D721Med (cell line): ENCODE measurements at places on chromosomes 1 and 21.

GRCh38 chr1:109626682-109627408 is 7.2 kb downstream of the AMPD2 start:
- no peak for DNase-seq

DNA sequence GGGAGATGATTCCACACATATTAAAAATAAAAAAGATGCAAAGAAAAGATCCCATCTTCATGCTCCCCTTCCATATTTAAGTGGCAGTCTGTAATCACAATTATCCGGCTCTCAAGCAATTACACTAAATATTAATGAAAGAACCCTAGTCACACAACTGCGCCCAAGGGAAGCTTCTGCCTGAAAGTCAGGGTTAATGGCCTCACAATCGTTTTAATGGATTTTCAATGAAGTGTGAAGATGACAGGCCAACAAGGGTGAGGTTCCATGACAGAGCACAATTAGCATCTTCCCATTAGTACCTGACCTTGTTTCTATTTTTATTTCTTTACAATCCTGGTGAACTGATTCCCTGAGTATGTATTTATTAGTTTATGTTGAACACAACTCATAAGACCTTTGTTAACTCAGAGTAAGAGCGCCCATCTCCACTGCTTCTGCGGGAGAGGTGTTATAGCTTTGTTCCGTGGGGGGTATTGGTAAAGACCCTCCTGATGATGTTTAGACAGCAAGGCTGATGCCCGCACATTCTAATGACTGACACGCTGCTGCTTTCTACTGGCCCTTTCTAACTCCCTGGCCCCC is 80.9 kb downstream of the IER5 start:
- DNase-seq: no peak

GRCh38 chr21:28867401-28867800 is 125.3 kb downstream of the LTN1 start:
- no peak for DNase-seq

DNA sequence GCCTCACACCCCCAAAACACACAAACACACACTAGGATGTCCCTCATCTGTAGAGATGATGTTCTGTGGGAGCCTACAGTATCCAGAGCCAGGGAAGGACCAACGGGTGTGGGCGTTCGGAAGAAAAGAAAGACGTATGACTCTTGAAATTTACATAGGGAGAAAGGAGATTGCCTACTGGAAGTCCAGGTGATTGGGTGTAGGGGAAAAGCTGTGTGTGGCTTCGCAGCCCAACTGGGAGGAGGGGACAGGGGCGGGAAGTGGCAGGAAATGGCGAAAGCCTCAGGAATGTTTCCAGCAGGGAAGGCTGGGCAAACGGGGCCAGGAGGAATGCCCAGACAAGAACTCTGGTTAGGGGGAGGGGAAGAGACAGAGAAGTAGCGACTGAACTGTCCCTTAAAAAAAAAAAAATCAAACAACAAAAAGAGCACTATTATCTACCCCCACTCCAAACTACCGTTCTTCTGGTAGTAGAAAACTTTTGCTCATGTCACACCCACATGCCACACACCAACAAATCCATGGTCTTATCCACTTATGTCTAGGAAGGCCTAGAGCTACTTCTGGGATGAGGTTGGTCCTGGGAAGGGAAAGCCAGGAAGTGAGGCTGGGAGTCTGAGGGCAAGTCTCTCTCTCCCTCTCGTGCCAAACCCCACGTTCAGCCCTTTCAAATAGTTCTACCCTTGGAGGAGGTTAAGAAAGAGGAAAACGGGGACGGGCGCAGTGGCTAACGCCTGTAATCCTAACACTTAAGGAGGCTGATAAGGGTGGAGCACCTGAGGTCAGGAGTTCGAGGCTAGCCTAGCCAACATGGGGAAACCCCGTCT is 1.8 kb upstream of the CKS1B start:
- DNase-seq: no peak

- DNase-seq: no peak
Observed at GRCh38 chr1:39006726-39007645, 15.9 kb downstream of the AKIRIN1 start.

DNA sequence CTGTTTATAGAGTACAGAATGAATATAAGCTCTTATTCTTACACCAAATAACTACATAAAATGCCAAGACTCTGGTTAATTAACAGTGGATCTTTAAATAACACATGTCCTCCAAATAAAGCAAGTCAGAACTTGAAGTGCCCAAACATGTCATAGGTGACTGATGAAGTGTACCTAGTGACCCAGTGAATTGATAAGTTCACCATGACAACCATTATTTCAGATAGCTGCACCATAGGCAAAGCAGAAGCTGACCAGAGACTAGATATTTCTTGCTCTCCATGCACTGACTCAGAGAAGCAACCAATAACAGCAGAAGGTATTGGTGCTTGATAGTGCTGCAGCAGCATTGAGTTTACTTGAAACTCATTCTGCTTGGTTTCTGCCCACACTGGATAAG is 192.1 kb downstream of the DUSP10 start:
- DNase-seq: no peak

- no peak for DNase-seq
Observed at GRCh38 chr1:19212167-19212566, 2.1 kb upstream of the UBR4 start.

GRCh38 chr21:15015622-15016471 is 49.0 kb downstream of the NRIP1 start:
- DNase-seq: no peak

GRCh38 chr1:47853059-47853458 is 144.1 kb downstream of the TRABD2B start:
- DNase-seq: no peak

DNA sequence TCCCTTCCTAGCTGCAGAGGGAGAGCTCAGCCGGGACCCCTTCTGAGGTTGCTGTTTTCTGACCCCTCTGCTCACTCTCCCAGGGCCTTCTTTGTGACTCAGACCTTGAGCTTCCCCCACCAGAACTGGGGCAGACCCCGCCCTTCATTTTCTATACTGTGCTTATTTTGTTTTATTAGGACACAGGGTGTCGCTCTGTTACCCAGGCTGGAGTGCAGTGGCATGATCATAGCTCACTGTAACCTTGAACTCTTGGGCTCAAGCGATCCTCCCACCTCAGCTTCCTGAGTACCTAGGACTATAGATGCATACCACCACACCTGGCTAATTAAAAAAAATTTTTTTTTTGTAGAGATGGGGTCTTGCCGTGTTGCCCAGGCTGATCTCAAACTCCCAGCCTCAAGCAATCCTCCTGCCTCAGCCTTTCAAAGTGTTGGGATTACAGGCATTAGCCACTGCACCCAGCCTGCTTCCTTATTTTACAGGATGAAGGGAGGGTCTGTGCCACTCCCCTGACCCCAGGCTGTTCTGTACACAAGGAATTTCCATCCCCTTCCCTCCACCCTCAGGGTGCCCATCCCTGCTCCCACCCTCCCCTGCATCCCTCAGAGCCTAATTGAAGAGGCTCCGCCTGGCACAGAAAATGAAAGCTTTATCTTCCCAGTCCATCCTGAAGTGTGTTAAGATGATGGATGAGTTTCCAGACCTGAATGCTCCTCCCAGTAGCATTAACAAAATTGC is 195.2 kb upstream of the POU3F1 start:
- no peak for DNase-seq

DNA sequence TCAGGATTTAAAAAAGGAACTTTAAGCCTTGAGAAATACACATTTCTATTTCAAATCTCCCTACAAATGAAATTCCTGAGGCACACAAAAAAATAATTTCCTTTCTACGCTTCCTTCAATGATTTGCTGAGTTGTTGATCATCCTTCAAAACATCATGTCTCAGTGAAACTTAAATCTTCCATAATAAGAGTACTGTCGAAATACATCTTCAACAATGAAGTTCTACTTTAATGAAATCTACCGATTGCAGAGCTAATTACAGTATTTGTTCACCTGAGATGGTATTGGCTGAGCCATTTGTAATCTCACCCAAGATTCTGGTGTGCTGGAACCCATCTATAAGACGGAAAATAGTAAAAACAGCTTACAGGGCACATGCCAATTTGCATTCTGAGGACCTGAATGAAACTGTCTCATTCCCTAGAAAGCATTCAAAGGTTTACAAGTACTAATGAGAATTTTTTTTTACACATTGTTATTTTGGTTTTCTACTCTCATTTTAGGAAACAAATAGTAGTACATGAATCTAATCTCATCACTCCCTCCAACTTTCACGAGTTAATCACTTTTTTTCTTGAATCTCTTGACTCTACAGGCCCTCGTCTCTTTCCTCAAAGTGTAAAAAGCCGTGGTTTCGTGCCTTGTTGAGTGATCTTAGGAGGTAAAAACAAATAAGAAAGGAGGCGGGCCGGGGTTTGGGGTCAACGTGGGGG is 1.1 kb downstream of the CHML start:
- no peak for DNase-seq

DNA sequence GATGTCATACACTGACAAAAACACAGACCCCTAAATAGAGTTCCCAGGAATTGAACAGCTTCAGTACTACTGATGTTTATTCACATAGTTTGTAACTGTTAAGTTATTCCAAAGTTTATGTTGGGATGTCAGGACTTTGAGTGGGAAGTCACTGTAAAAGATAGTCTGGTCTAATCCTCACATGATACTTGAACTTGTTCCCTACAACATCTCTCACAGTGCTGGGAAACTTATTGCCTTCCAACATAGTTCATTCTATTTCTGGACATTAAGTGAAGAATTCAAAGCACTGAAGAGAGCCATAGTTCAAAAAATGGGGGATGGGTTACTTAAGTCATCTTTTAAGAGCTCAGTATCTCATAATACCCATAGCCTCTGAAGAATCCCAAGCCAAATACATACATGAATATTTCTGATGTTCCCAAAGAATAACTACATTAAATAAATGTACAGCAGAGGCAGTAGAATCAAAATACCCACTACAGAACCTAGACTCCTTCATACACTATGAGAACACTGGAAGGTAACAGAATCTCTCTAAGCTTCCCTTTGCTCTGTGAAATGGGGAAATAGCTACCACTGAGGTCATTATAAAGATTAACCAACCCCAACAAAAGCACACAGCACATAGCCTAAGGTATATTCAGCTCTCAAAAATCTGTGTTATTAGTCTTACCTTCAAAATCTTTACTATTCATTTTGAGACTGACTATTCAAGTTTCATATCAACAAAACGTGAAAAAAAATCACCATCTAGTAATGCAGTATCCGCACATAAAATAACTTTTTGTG is 81.4 kb downstream of the ESRRG start:
- no peak for DNase-seq

DNA sequence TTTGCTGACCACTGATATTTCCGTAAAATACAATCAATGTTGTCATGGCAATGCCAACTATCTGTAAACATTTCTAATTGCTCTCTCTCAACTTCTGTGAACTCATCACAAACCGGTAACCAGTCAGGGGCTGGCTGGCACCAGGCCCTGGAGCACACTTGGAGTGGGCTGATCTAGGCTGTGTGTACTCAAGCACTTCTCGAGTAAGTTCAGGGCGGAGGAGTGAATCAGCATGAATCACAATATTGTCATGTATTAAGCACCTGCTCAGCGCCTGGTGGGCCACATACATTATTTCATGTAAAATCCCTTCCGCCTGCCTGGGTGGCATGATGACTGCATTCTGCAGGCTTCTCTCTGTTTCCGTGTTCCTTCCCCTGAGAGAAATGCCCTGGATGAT is 212.4 kb downstream of the FOXD2 start:
- no peak for DNase-seq

- no peak for DNase-seq
Observed at GRCh38 chr1:241527146-241527545, 5.0 kb upstream of the KMO start.

DNA sequence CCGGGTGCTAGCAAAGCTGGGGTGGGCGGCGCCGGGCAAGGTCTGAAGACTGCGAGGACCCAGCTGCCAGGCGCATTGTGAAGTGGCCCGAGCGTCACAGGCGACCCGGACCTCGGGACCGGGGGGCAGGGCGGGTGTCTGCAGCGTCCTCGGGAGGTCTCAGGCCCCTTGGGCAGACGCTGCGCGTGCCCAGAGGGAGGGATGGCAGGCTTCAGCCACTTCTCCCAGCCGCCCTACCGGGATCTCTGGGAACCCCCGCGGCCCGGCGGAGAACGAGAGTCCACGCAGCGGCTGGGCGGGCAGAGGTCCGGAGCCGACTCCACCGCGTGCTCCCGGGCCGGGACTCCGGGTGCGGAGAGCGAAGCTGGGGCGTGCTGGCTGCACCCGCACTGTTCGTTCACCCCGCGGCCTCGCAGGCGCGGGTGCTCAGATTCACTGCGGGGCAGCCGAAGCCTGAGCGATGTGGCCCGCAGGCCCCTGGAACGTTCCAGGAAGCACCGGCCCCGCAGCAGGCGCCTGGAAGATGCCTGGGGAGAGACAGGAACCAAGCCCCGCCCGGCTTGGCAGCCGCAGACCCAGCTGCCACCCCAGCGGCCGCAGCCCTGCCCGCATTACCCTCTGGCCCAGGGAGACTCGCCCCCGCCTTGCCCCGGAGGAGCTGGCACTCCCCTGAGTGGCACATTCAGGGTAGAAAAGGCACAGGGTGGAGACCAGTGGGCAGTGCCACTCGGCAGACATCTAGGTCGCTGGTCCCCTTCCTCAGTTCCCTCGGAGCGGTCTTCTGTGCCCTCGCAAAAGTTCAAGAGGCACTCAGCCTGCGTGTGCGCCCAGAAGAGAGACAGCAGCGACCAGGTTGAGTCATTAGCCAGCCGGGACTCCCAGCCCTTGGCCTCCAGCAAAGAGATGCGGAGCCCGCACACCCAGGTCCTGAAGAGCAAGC is at the start of gene CCDC185:
Gene CCDC185, plus strand, starts transcription at position 141 of the 940 bp plus-strand sequence. Its CDS starts 61 bp downstream, at position 202.
- DNase-seq: no peak

DNA sequence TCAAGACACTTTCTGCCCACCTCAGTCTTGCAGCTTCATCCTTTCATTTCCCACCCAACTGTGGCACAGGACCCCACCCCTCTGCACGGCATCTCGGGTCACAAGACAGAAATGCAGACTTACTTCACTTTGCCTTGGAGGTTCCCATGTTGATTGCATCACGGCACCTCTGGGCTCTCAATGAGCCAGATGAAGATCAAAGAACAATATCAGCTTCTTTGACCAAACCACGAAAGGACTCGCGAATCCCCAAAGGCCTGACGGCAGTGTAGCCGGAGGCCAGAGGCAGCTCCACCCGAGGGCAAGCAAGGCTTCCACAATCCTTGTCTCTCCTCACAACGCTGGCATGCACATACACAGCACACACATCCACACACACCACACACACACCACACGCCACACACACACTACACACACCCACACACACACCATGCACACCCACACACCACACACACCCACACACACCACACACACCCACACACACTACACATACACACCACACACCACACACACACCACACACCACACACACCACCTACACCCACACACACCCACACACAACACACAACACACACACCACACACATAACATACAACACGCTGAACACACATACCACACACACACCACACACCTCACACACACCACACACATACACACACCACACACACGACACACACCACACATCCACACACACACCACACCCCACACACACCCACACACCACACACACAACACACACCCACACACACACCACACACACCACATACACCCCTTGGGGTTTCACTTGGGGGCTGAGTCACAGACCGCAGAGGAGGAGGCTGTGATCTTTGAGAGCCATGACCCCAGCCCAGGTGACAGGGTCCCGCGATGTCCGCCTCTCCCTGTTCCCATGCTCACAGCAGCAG is 35.8 kb downstream of the UBASH3A start:
- no peak for DNase-seq

GRCh38 chr1:158506369-158506987 is 34.5 kb downstream of the OR10R2 start:
- no peak for DNase-seq

GRCh38 chr1:245457562-245457961 is 302.8 kb downstream of the KIF26B start:
- DNase-seq: no peak
